ENCODE measurements at places on chromosomes 7 and 10.

GRCh38 chr7:103538964-103539709, 93.1 kb upstream of the SLC26A5 start:
- no peak for DNase-seq

- no peak for DNase-seq
These were observed 18.4 kb upstream of the MACROH2A2 start for GRCh38 chr10:70034232-70034631.

DNA sequence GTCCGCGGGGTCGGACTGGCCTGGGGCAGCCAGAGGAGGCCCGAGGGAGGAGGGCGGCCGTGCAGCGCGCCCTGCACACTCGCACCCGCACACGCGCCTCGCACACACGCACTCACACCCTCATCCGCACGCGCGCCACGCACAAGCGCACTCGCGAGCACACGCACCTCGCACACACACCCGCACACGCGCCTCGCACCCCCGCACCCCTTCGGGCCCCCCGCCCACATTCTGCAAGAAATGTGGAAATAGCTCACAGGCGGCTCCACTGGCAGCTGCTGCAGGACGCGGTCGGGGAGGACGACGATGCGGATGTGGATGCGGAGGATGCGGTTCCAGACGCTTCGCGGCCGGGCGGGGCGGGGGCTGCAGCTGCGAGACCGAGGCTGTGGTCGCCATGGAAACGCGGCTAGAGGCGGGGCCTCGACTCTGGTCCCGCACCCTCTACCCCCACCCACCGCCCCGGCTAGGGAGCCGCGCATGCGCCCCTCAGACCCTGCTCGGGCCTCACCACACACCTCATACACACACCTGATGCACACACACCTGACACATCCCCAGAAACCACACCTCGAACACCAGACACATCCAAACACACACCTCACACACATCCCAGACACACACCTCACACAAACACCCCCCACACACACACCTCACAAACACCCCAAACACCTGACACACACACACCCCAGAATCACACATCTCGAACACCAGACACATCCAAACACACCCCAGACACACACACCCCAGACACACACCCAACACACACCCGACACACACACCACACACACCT, at the start of gene CALY:
Gene CALY, minus strand, starts transcription at position 320 of the 793 bp plus-strand sequence. CDS start 7,907 bp downstream, outside the sequence.
- DNase-seq = peak; percentile 88

GRCh38 chr7:33534833-33535232, 370.5 kb upstream of the BMPER start:
- DNase-seq = no peak

DNA sequence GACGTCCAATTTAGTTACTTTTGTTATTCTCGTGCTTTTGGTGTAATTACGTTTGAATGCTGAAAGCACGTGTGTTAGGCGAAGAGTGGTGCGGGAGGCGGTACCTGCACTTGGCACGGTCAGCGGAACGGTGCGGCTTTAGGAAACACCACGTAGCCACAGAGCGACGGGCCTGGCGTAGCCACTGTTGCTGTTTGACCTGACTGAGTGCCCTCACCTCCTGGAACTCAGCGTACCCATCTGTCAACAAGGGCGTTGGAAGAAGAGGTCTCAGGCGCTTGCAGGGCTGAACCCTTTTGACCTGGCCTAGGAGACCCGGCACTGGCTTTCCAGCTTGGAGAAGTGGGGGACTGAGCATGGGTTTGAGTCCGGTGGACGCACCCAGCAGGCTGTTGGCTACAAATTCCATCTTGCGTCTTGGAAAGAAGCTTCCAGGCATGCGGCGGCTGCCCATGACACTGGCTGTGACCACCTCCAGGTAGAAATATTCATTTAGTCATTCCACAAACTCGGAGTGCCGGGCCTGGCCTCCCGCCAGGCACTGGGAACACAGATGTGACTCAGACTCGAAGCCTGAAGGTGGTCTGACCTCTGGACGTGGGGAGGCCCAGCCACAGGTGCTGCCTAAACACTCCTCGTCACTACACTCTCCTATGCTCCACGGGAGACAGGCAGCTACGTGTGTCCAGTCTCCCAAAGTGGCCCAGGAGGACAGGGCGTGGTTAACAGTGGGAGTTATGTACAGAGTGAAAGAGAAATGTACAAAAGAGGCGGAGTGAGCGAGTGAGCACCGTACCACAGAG, 22.2 kb downstream of the FAM20C start:
- no peak for DNase-seq

DNA sequence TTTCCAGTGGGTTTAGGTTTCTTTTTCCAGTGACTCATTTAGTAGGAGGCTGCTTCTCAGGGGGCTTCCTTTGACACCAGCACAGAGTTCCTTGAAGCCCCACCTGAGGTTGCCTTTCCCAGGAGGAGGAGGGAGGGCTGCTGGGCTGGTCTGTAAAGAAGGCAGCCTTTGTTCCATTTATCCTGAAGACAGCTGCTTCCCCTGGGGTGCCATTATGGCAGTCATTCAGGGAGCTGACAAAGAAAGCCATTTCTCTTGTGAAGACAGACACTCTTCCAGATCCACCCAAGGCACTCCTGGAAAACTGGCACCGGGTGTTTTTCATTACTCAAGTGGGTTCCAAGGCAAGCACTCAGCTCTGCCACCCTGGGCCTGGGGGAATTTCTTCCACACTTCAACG, 54.0 kb downstream of the MTURN start:
- no peak for DNase-seq

DNA sequence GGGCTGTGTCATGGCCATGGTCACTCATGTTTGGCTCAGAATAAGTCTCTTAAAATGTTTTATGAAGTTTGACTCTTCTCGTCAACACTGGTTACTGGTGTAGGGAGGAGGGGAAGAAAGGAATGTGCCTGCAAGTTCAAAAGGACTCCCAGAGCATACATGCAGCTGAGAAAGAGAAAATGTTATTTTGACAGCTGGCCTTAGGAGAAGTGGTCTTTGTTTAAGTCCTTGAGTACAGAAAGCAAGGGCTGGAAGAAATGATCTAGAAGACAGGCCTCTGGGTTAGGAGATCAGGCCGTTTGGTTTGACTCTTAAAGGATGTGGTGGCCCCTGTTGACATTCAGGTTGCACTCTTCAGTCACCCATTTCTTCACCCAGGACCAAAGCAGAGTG, 245.5 kb downstream of the REEP3 start:
- no peak for DNase-seq

DNA sequence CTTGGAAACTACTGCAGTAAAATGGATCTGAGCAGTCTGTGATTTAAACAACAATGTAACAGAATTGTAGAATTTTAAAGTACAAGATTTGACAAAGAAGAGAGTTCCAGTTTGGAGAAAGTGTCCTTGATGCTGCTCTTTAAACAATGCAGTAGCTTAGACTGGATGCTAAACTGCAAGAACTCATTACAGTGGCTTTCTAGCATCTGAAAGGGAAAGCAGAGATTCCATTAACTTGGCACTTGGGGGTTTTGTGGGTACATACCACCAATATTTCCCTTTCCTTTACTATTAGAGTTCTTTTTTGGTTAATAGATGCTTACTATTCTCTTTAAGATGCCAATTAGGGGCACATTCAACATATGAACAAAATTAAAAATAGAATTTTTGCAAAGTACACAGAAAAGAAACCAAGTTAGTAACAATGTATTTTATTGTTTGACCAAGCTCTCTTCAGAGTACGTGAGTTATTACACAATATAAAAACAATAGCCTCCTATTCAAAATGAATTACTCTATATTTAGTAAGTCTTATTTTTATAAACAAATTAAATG, 11.9 kb downstream of the PSTK start:
- DNase-seq = no peak

GRCh38 chr10:28935061-28935460, 257.7 kb downstream of the BAMBI start:
- DNase-seq = no peak

DNA sequence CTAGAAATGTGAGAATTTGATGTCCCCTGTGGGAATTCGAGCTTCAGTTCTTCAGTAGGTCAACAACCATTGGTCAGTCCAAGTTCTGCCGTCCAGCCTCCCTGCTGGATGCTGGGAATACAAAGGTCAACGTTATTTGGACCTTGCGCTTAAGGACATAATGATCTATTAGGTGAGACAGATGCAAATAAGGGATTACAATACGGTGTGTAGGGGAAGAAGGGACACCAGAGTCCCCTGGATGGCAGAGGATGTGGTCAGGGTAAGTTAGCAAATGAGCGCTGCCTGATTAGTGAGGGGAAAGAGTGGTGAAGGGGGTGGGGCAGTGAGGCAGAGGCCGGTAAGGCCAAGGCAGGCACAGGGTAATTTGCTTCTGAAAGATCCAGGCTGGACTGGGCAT, 16.2 kb downstream of the CCNY start:
- no peak for DNase-seq

DNA sequence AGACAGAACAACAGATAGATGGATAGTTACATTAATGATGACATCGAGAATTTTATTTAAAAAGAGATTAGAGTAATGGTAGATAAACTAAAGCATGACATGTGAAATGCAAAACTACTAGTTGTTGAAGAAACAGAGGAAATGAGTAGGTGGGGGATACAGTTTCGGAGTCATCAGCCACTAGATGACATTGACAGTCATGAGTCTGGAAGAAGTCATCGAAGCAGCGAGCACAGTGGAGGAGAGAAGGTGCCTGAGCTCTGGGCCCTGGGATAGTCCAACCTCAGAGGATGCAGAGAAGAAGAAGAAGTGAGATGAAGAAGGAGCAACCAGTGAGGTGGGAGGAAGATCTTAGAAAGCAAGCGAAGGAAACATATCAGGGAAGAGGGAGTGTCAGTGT, 20.2 kb upstream of the SEC61A2 start:
- DNase-seq = no peak

- DNase-seq = no peak
These were observed 74.8 kb downstream of the PARD3 start for GRCh38 chr10:34740321-34740720.

GRCh38 chr7:98911916-98912315, 33.6 kb downstream of the TRRAP start:
- DNase-seq = no peak

- no peak for DNase-seq
These were observed 90.8 kb downstream of the DPY19L1 start for GRCh38 chr7:34946486-34946885.

- DNase-seq = no peak
These were observed 20.3 kb upstream of the PRKCQ start for GRCh38 chr10:6600224-6600987.

- no peak for DNase-seq
These were observed 178.8 kb downstream of the NEURL1 start for GRCh38 chr10:103672345-103672744.

DNA sequence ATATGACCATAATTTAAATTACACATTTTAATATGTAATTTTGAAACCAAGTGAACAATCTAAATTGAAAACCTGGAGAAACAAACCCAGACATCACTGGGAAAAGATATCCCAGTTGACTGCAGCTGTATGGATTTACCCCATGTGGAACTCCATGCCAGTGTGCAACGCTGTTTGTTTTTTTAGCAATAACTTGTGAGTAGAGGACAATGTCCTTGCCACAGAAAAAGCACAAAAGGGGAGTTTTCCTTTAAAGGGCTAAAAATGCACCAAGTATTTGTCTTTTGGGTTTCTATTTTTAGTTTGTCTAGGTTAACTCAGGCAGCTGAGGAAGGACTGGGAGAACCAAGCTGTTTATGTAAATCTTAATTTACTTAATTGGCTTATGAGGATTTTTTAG, 15.1 kb upstream of the COL17A1 start:
- DNase-seq = no peak

- no peak for DNase-seq
These were observed 136.0 kb upstream of the COL1A2 start for GRCh38 chr7:94258418-94259300.

GRCh38 chr7:105829681-105830322, 46.6 kb downstream of the ATXN7L1 start:
- DNase-seq = no peak

GRCh38 chr10:8511026-8511425, 456.5 kb downstream of the GATA3 start:
- no peak for DNase-seq

- no peak for DNase-seq
These were observed 15.0 kb downstream of the SLC18A2 start for GRCh38 chr10:117255835-117256460.

DNA sequence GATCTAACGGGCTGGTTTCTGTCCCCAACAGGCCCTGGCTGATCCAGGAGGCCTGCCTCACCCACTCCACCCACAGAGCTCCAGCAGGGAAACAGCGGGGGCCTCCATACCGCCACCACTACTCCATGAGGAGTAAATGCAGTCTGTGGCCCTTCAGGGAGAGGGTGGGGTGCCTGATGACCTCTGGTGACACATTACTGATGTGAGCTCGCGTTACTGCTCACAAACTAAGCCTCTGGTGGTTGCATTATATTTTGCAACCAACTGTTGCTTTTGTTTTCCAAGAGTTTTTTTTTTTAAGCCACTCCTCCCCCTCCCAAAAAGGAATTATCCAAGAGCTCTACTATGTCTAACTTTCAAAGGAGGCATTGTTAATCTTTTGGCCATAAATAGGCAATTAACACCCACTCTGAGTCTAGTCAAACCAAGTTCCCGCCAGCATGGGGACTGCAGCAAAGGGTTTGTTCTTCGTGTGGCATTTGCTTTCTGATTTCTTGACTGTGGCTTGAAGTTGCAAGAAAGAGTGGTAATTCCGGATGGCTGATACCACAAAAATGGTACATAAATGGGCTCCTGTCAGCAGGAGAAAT, 72.6 kb downstream of the FAM53B start:
- DNase-seq = no peak

DNA sequence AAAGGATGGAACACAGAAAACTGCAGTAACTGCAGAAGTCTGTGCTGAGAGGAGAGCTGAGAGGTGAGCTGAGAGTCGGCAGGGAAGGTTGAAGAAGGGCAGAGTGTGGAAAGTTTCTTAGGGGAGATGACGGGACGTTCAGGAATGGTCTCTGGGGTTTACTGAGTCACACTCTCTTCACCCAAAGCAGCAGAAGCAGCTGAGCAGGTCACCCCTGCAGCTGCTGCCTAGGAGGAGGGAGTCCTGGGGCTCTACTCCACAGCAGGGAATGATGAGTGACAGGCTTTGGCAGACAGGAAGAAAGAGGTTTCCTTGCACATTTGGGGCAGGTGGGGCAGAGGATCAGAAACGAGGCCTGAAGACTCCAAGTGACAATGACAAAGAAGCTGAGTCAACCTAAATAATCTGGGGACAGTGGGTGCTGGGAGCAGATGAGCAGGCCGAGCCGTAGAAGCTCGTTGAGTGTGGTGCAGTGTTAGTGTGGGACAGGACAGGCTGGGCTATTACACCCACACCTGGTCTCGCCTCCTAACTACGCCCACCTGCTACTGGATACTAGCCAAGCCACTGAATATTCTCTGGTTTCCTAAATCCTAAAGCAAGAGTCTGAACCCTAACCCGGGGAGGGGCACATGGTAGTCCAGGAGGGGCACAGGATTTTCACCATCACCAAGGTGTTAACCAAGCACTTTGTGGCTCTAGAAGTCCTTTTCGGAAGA, 24.9 kb downstream of the BEND7 start:
- no peak for DNase-seq

- DNase-seq = no peak
These were observed 719.5 kb downstream of the KCNMA1 start for GRCh38 chr10:76918106-76918505.

- DNase-seq = no peak
These were observed 95.3 kb upstream of the GNAI1 start for GRCh38 chr7:80039251-80039884.

GRCh38 chr10:97607095-97607636, 17.6 kb downstream of the C10orf62 start:
- DNase-seq = no peak

GRCh38 chr7:6725003-6725402, 18.3 kb upstream of the ZNF12 start:
- no peak for DNase-seq

Measured in activated T-cell treated with anti-CD3 and anti-CD28 coated beads, Interleukin-2, amount 50 U/mL, for 1 hour (primary cell).